ENCODE measurements at places on chromosomes 2 and 18. TPM values are rescaled to one million over a fixed set of nuclear protein-coding genes. Genes with fewer than 3 reads are reported as not detected.

Gene NTSR2
- total RNA-seq, result not detected

Gene ACSL3
- 84.2 TPM for total RNA-seq

Gene GULP1
- 40.1 TPM for total RNA-seq

Gene REG3G
- total RNA-seq, result not detected

- DNase-seq, result no peak
- H3K27ac ChIP-seq, result no peak overlapping the region
- H3K27me3 ChIP-seq, result peaks cover 28% of the 10 kb centered on the region
- H3K4me3 ChIP-seq, result no peak overlapping the region
- no peaks in the 10 kb centered on the region for H3K36me3 ChIP-seq
- H3K4me1 ChIP-seq, result no peaks in the 10 kb centered on the region
Measured at GRCh38 chr2:95297639-95298395, 670 bp downstream of the KCNIP3 start.

- no peaks in the 10 kb centered on the region for H3K27me3 ChIP-seq
- DNase-seq, result no peak
- no peaks in the 10 kb centered on the region for H3K4me1 ChIP-seq
- no peak overlapping the region for H3K4me3 ChIP-seq
- H3K36me3 ChIP-seq, result no peaks in the 10 kb centered on the region
Measured at GRCh38 chr18:77960791-77961410, 711.3 kb downstream of the GALR1 start.

GRCh38 chr2:45938649-45939511 lies 287.4 kb downstream of the PRKCE start:
- DNase-seq, result peak; percentile 97
- H3K4me1 ChIP-seq, result peaks cover 30% of the 10 kb centered on the region
- H3K27ac ChIP-seq, result peak overlapping the region; percentile 92
- no peaks in the 10 kb centered on the region for H3K27me3 ChIP-seq

DNA sequence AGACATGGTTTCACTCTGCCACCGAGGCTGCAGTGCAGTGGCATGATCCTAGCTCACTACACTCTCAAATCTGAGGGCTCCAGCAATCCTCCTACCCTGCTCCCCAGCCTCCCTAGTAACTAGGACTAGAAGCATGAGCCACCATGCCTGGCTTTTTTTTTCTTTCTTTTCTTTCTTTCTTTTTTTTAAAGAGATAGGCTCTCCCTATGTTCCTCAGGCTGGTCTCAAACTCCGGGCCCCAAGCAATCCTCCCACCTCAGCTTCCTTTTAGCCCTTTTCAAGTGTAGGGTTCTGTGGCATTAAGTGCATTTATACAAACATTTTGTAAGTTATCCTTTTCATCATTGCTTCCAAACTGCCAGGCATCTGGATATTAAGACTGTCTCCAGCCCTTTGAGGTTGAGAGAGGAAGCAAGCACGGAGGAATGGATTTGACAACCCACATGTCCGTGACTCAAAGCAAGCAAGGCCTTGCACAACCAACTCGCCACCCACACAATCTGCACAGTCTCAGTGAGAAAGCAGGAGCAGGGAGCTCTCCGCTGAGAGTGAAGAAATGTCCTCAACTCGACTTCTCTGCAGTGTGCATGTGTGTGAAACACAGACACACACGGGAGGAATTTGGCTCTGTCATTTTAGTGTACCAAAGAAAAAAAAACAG lies 65.6 kb downstream of the ATP8B1 start:
- peak overlapping the region; percentile 61 for H3K27ac ChIP-seq
- peaks cover 3% of the 10 kb centered on the region for H3K36me3 ChIP-seq
- no peak overlapping the region for H3K4me3 ChIP-seq
- peaks cover 7% of the 10 kb centered on the region for H3K4me1 ChIP-seq
- H3K27me3 ChIP-seq, result no peaks in the 10 kb centered on the region

DNA sequence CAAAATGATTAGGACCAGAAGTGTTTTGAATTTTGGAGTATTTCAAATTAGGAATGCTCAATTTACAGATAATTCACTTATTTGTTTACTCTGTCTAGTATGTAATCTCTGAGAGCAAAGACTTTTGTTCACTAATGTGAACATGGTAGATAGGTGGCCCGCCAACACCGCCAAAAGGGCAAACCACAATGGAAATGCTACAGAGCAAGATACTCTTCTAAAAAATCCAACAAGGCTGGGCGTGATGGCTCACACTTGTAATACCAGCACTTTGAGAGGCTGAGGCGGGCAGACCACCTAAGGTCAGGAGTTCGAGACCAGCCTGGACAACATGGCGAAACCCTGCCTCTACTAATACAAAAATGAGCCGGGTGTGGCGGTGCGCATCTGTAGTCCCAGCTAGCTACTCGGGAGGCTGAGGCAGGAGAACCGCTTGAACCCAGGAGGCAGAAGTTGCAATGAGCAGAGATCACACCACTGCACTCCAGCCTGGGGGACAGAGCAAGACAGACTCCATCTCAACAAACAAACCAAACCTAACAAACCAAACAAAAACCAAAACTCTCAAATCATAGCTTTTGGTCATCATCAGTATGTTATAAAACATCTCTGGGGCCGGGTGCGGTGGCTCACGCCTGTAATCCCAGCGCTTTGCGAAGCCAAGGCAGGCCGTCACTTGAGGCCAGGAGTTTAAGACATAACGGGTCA lies 2.4 kb downstream of the CCT4 start:
- H3K36me3 ChIP-seq, result peaks cover 20% of the 10 kb centered on the region
- H3K4me3 ChIP-seq, result no peak overlapping the region
- H3K4me1 ChIP-seq, result peaks cover 3% of the 10 kb centered on the region
- no peak for DNase-seq
- no peaks in the 10 kb centered on the region for H3K27me3 ChIP-seq

- peak; percentile 33 for DNase-seq
- peak overlapping the region; percentile 28 for H3K4me3 ChIP-seq
- H3K36me3 ChIP-seq, result no peaks in the 10 kb centered on the region
- H3K27me3 ChIP-seq, result peaks cover 62% of the 10 kb centered on the region
Measured at GRCh38 chr2:26692897-26693849, 651 bp downstream of the KCNK3 start.

DNA sequence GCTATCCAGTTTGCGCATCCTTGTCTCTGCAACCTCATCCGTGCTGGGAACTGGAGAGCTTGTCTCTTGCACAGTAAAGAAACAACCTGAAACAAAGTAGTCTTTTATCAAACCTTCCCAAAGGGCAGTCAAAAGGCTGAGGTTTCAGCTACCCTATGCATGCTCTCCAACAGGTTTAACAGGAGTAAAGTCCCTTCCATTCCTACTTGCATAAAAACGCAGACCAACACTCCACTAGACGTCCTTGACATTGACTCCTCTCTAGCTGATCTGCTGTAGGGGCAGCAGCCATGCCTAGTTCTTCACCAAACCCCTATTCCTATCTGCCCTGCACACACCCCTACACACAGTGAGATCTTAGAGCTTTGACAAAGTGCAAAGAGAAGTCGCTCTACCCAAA lies 41.5 kb downstream of the L3MBTL4 start:
- H3K4me3 ChIP-seq, result no peak overlapping the region
- H3K4me1 ChIP-seq, result no peaks in the 10 kb centered on the region
- no peaks in the 10 kb centered on the region for H3K27me3 ChIP-seq
- no peaks in the 10 kb centered on the region for H3K36me3 ChIP-seq
- DNase-seq, result no peak

DNA sequence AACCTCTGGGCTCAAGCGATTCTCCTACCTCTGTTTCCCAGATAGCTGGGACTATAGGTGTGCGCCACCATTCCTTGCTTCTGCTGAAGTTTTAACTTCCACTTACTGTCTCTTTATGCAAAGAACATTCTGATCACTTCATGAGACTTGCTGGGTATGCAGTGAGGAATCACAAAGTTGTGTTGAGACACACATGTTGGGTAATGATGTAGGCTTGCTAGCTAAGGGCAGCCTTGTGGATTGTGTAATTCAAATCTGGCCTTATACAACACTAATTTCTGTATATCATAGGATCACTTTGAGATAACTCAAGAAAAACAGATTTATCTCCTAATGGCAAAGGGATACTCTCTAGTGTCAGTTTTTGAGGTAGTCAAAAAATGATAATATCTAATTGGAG lies 24.2 kb downstream of the XRCC5 start:
- no peak overlapping the region for H3K4me3 ChIP-seq
- peaks cover 7% of the 10 kb centered on the region for H3K4me1 ChIP-seq
- H3K27ac ChIP-seq, result peak overlapping the region; percentile 71
- H3K27me3 ChIP-seq, result no peaks in the 10 kb centered on the region
- DNase-seq, result no peak
- H3K36me3 ChIP-seq, result peaks cover 50% of the 10 kb centered on the region

DNA sequence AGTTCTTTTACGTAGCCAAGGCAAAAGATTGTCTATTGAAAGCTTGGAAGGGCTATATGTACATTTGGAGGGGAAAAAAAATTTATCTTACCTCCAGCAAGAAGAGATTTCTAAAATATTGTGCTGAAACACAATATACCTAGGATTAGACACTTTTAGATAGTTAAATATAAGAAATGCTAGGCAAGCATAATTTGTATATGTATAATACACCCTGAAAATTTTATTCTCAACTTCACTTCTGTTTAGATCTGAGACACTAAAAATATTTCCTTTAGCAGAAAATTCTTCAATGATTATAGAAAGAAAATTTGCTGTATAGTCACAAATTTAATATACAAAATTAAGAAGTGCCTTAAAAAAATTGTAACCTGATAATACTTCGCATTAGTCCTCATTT lies 42.6 kb downstream of the ITGAV start:
- no peaks in the 10 kb centered on the region for H3K27me3 ChIP-seq
- no peak overlapping the region for H3K4me3 ChIP-seq
- no peaks in the 10 kb centered on the region for H3K4me1 ChIP-seq

GRCh38 chr18:55314615-55315237 lies 273.3 kb downstream of the TCF4 start:
- H3K36me3 ChIP-seq, result peaks cover 2% of the 10 kb centered on the region
- H3K27me3 ChIP-seq, result no peaks in the 10 kb centered on the region
- no peak for DNase-seq
- peaks cover 3% of the 10 kb centered on the region for H3K4me1 ChIP-seq

- H3K27me3 ChIP-seq, result no peaks in the 10 kb centered on the region
- H3K27ac ChIP-seq, result no peak overlapping the region
- peaks cover 4% of the 10 kb centered on the region for H3K4me1 ChIP-seq
- H3K4me3 ChIP-seq, result no peak overlapping the region
- DNase-seq, result peak; percentile 98
- H3K36me3 ChIP-seq, result no peaks in the 10 kb centered on the region
Measured at GRCh38 chr18:67425672-67426071, 90.8 kb downstream of the DSEL start.

DNA sequence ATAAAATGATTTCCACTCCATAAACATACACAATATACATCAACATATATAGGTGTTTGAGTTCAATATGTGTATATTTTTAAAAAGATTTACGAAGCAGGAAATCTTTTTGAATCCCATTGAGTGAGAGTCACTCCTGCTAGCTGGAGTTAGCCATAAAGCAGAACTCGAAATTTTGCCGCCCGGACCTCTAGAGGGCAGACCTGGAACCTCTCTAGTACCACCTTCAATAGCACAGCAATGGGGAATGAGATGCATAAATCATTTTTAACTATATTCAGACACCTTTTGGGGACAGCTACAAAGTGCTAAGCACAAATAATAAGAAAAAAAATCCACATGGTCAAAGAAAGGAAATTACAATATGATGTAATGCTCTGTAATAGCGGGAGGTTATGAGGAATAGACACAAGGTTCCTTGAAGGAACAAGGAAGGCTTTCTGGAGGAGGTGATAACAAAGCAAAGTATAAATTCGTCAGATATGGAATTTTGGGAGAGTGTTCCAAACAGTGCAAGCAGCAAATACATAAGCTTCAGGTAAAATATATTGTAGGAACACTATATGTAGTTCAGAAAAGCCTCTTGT lies 533.4 kb downstream of the ERBB4 start:
- DNase-seq, result peak; percentile 33
- H3K27ac ChIP-seq, result no peak overlapping the region
- no peaks in the 10 kb centered on the region for H3K27me3 ChIP-seq
- H3K4me3 ChIP-seq, result no peak overlapping the region
- H3K4me1 ChIP-seq, result no peaks in the 10 kb centered on the region

- peaks cover 7% of the 10 kb centered on the region for H3K4me1 ChIP-seq
- peaks cover 11% of the 10 kb centered on the region for H3K36me3 ChIP-seq
- no peaks in the 10 kb centered on the region for H3K27me3 ChIP-seq
- H3K4me3 ChIP-seq, result peak overlapping the region; percentile 95
Measured at GRCh38 chr18:61893309-61893970, 633 bp upstream of the RNF152 start.

DNA sequence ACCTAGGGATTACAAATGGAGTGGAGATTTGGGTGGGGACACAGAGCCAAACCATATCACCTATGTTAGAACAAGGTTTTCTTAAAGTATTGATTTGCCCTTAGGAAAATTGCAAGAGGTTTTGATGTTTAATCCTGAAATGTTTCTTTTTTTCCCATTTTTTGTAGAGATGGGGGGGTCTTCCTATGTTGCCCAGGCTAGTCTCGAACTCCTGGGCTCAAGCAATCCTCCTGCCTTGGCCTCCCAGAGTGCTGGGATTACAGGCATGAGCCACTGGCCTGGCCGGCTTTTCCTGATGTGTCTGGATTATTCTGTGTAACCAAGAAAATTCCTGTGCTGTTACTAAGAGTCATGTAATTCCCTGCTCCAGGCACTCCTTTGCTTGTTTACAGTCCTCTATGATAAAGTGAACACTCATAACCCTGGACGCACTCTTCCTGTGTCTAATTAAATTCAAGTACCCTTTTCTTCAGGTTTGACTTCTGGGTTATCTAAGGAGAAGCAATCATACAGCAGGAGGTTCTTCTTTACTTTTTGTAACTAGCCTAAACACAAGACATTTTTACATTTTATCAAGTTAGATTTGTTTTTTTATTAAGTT lies 15.0 kb upstream of the CTDP1 start:
- no peaks in the 10 kb centered on the region for H3K36me3 ChIP-seq
- no peak overlapping the region for H3K27ac ChIP-seq
- peaks cover 26% of the 10 kb centered on the region for H3K27me3 ChIP-seq
- peak; percentile 85 for DNase-seq
- H3K4me1 ChIP-seq, result no peaks in the 10 kb centered on the region
- H3K4me3 ChIP-seq, result no peak overlapping the region

DNA sequence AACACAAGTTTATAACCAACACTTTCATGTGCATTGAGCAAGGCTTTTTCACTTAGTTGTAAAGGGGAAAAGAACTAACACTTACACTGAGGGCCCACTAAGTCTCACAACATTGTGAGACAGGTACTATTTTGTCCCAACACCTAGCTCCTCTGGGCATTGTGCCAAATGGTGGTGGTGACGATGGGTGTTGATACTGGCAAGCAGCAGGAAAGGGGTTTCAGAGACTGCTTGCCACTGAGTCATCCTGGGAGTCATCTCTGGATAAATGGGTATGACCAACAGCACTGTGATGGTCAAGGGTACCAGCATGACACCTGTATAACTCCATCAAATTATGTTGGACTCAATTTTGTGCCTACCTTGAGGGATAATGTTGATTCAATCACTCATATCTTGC lies 138.8 kb upstream of the ITGA6 start:
- H3K27me3 ChIP-seq, result no peaks in the 10 kb centered on the region
- H3K27ac ChIP-seq, result no peak overlapping the region
- H3K36me3 ChIP-seq, result no peaks in the 10 kb centered on the region
- H3K4me1 ChIP-seq, result peaks cover 6% of the 10 kb centered on the region
- peak; percentile 47 for DNase-seq
